ENCODE measurements at places on chromosomes 13 and 19.

- no peak for DNase-seq
Measured at GRCh38 chr13:32080328-32080744, 48.8 kb downstream of the FRY start.

- DNase-seq = peak; percentile 62
Measured at GRCh38 chr19:49224879-49225278, 67.3 kb downstream of the TRPM4 start.

- peak; percentile 47 for DNase-seq
Measured at GRCh38 chr19:4015705-4016402, 8.3 kb downstream of the PIAS4 start.

DNA sequence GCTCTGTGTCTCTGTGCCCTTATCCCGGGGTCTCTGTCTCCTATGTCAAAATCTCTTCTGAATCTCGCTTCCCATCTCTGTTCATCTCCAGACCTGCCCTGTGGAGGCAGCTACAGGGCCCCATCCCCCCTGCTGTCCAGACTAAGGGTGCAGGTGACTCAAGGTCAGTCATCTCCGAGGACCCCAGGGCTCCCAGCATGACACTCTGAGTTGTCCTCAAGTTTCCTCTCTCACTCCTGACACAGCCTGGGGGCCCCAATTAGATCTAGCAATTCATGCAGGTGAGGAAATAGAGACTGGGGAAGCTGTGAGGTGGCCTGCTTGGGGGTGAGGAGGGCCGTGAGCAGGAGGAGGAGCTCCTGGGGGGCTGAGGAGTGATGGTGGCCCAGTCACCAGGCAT lies 2.1 kb upstream of the CNFN start:
- no peak for DNase-seq

- peak; percentile 59 for DNase-seq
Measured at GRCh38 chr19:3982701-3983541, 2.3 kb downstream of the EEF2 start.

- DNase-seq = no peak
Measured at GRCh38 chr13:26864576-26864975, 104.0 kb upstream of the GPR12 start.

- no peak for DNase-seq
Measured at GRCh38 chr13:103140001-103140671, 73.9 kb upstream of the SLC10A2 start.

DNA sequence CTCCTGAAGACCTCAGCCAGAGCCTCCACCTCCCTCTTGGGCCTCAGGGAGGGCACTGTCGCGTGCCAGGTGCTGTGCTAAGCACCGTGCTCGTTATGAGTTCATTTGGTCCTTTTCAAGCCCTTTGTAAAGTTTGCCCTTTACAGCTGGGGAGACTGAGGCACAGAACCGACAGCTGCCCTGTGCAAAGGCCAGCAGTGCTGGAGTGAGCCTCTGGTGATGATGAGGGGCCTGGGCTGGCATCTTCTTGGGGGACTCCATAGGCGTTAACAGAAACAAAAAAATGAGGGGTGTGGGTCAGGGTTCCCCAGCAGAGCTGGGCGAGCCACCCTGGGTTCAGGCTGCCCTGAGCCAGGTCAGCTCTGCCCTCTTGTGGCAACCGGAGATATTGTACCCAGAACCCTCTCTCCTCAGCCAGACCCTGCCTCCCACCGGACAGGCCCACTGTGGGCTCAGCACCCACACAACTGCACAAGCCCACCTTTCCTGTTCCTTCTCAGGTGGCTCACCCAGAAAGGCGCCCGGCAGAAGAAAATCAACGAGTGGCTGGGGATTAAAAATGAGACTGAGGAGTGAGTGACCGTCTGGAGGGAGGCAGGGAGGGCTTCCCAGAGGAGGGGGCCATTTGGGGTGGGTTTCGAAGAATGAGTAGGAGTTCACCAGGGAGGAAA lies 5.5 kb upstream of the IFI30 start:
- no peak for DNase-seq

DNA sequence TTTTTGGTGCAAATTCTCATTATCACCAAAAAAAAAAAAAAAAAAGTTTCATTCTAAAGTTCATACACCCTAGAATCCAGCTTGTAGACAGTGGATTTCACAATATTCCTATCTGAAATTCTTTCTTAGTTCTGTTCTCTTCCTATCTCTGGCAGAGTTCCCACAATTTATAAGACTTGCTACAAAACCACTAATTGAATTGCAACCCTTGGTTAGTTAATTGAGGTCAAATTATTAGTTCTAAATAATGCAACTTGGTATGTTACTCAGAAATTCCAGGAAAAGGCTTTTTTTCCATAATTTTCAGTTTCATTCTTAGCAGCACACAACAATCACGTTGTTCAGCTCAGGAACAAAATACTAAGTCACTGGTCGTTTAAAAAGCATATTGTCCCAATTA lies 58.5 kb downstream of the SPATA13 start:
- no peak for DNase-seq

- no peak for DNase-seq
Measured at GRCh38 chr13:30300596-30300995, 6.8 kb downstream of the KATNAL1 start.

DNA sequence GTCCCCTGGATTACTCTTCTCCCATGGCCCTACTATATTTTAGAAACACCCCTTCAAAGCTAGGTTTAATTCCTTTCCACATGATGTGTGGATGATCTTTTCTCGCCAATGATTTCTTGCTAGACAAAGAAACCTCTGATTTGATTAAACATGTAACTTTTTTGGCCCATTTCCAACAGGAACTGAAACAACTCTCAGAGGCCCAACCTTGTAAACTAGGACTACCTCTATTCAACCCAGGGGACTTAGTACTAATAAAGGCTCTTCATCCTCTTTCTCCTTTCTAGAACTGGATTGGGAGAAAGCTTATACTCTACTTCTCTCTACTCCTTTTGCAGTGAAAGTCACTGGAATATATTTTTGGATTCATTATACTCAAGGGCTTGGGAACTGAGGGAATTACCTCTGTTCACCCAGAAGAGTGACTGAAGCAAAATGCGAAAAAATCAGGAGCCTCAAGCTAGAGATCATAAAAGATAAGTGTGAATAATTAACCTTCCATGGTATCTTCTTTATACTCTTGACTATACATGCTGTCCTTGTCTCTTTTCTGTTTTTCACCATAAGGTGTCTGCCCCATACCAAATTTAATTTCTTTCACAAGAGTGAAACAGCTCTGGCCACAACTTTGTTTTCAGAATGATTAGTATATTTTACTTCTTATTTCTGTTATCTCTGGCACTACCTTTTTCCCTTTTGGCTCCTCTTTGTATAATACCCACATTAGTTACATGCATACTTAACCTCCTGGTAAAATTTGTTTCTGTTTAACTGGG lies 977.6 kb downstream of the SLITRK5 start:
- no peak for DNase-seq

DNA sequence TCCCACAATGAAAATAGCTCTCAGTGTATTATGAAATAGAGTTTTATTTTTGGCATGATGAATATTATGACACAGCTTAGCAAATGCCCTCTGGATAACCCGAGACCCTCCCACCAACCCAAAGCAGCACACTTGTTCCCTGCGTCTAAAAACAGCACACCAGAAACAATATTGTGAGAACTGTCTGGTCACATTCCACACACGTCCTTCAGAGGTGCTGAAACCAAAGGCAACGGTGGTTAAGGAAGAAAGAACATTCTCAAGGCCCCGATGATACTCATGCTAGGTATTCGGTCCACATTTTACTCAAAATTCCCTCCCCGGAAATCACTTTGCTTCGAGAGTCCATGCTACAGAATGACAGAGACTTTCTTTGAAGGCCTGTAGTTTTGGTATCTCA lies 156.7 kb downstream of the SLC7A1 start:
- DNase-seq = no peak

- no peak for DNase-seq
Measured at GRCh38 chr13:20923272-20923671, 20.7 kb upstream of the XPO4 start.

DNA sequence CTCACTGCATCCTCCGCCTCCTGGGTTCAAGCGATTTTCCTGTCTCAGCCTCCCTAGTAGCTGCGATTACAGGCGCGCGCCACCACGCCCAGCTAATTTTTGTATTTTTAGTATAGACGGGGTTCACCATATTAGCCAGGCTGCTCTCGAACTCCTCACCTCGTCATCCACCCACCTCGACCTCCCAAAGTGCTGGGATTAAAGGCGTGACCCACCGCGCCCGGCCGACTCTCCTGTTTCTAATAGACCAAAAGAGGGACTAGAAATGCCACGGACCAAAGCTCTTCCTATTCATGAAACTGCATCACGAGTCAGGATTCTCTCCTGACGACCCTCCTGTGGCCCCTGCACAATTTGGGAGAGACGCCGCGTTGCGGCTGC lies 563 bp downstream of the ZNF43 start:
- no peak for DNase-seq

GRCh38 chr13:51938454-51938853 lies 72.8 kb downstream of the ATP7B start:
- no peak for DNase-seq

- DNase-seq = no peak
Measured at GRCh38 chr19:19597809-19598306, 20.6 kb downstream of the PBX4 start.

DNA sequence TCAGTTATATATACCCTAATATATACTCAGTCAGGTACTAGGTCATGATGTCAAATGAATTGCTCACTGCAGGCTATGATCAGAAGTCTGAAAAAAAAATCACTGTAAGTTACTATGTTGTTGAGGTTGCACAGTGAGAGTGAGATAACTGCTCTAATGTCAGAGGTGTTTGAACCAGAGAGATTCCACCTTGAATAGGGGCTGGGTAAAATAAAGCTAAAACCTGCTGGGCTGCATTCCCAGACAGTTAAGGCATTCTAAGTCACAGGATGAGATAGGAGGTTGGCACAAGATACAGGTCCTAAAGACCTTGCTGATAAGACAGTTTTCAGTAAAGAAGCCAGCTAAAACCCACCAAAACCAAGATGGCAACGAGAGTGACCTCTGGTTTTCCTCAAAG lies 10.2 kb downstream of the EPSTI1 start:
- no peak for DNase-seq

DNA sequence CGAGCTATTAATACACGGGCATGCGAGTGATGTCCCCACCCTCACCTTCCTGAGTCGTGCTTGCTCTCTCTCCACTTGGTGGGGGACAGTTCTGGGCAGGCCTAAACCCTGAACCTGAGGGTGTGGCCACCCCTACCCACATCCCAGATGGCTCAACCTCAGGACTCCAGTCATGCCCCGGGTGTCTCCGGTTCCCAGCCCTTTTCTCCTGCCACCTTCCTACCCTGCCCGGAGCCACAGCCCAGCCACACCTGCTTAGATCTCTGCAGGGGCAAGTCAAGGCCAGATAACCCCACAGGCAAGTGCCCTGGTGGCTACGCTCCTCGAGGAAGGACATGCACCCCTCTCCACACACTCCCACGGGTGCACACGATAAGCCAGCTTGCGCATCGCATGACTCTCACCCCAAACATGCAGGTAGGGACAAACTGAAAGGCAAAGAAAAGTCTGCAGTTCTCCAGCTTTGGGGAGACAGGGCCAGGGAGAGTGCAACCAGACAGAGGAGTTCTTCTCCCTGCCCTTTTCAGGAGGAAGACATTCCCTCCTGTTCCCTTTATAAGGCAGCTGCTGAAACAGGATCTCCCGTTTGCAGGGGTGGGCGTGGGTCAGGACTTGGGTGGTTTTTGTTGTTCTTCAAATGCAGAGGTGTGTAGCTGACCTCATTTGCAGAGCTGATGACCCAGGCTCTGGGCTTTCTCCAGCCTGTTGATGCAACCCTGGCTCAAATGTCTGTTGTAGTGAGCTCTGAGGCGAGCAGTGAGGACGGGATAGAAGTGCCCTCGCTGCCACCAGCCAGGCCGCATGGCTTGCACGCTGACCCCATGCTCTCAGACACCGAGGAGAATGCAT lies 88.6 kb downstream of the DPF1 start:
- DNase-seq = no peak

DNA sequence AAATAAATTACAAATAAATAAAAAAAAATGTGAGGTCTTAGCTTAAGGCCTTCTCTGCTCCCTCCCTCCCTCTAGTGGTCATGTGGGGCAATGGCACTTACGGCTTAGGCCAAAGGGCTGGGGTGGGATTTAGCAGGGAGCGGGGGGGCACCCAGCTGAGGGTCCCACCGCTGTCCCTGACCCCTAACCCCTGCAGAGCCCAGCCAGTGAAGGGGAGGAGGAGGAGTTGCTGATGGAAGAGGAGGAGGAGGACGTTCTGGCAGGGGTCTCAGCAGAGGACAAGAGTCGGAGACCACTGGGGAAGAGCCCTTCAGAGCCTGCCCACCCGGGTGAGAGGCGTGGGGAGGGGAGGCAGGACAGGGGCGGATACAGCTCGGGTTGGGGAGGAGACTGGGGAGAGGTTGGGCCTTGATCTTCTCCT lies 9.3 kb downstream of the MPND start:
- peak; percentile 51 for DNase-seq

DNA sequence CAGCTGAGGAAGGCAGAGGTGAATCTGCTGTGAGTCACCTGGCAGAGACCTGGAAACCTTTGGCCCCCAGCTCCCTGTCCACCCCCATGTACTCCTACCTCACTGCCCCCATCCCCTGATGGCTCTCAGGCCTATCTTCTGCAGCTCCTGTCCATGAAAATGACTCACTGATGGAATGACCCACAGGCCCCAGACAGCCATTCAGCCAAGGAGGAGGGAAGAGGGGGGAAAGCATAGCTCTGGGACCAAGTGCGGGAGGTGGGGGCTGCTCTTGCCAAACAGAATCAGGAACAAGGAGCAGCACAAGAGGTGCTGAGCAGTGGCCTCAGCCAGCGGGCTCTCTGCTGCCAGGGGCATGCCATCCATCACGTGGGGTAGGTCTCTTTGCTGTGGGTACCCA lies 111.4 kb upstream of the C1QTNF9B start:
- DNase-seq = peak; percentile 41

- DNase-seq = no peak
Measured at GRCh38 chr13:20993661-20994440, 67.5 kb downstream of the LATS2 start.

- DNase-seq = no peak
Measured at GRCh38 chr13:39577838-39578491, 25.0 kb downstream of the LHFPL6 start.

DNA sequence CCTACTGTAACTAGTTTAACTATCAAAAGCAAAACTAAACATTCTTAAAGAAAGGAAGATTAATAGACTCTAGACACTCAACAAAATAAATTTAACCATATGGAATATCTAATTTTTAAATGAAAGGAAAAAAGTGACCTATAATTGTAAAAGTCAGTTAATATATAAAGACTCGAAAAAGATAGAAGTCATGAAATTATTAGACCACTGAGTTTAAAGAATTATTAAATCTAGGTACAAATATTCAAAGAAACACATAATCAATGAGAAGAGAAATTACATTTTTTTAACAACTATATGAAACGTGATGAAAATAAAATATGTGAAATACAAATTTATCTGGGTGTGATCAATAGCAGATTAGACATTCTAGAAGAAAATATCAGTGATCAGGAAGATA lies 706.8 kb upstream of the PCDH20 start:
- DNase-seq = no peak

GRCh38 chr19:13020002-13020414 lies 24.7 kb downstream of the NFIX start:
- no peak for DNase-seq

GRCh38 chr13:29583073-29583785 lies 12.3 kb downstream of the SLC7A1 start:
- no peak for DNase-seq

All from right lobe of liver (tissue), 6 donors.